ENCODE measurements at places on chromosomes 2 and 18.

GRCh38 chr2:54676656-54677055 is 46.8 kb upstream of the EML6 start:
- no peak for DNase-seq

GRCh38 chr2:45180033-45180746 is 170.9 kb upstream of the SIX2 start:
- DNase-seq = no peak

- peak; percentile 93 for DNase-seq
These were observed 29.0 kb upstream of the CFAP36 start for GRCh38 chr2:55490554-55490953.

GRCh38 chr2:170180031-170180566 is 2.2 kb downstream of the MYO3B start:
- DNase-seq = no peak

GRCh38 chr2:80395251-80395650 is 90.7 kb upstream of the LRRTM1 start:
- no peak for DNase-seq

GRCh38 chr2:191263050-191263449 is 17.8 kb downstream of the MYO1B start:
- DNase-seq = peak; percentile 35

Measured in choroid plexus epithelial cell (primary cell).